ENCODE measurements at places on chromosomes 4 and X. TPM values are rescaled to one million over a fixed set of nuclear protein-coding genes. Genes with fewer than 3 reads are reported as not detected.

EXOC1 gene
- total RNA-seq: 14.1 TPM

LRRC66 gene
- total RNA-seq: not detected

IL13RA1 gene
- total RNA-seq: 48.2 TPM

PAGE1 gene
- not detected for total RNA-seq

SYP gene
- total RNA-seq: 2.6 TPM

MTMR8 gene
- 0.53 TPM for total RNA-seq

CCSER1 gene
- not detected for total RNA-seq

RASGEF1B gene
- not detected for total RNA-seq

CDKL2 gene
- 0.82 TPM for total RNA-seq

KDR gene
- total RNA-seq: not detected

ADGRL3 gene
- total RNA-seq: 0.03 TPM

XAGE1A gene
- total RNA-seq: 53.0 TPM

GRID2 gene
- total RNA-seq: not detected

RNF128 gene
- total RNA-seq: not detected

FRG2 gene
- total RNA-seq: not detected

RTL3 gene
- total RNA-seq: 0.07 TPM

All from A549 treated with Mapracorat at 1 μM for 4 hours (cell line).